ENCODE measurements at places on chromosomes 1 and 21.

DNA sequence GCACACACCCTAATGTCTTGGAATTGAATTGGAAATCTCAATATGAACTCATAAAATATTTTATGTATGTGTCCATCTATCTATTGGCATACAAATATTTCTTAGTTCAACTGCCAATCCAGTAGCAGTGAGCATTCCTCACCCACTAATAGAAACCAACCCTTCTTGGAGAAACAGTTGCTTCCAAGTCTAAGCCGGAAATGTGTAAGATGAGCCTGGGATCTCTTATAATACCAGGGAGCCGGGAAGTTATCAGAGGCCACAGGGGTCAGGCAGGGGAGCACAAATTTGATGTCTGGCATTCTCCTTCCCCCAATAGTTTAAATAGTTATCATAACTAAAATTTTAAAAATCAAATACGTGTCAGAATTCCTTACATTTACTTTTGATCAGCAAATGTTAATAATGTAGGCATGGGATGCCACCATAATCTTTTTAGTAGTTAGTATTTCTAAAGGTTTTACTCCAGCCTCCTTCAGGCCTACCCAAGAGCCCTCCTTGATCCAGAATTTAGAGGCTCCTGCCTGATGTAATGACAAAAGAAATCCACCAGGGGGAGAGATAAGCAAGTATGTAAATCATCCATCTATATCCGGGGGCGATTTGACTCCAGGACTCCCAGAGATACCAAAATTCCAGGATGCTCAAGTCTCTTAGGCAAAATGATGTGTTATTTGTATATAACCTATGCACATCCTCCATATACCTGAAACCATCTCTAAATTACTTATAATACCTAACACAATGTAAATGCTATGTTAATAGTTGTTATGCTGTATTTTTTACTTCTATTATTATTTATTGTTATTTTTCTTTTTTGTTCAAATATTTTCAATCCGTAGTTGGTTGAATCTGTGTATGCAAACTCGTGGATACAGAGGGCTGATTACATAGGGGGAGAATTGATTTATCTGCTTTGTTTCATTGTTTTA, 218.7 kb upstream of the COA6 start:
- peak; percentile 76 for DNase-seq

DNA sequence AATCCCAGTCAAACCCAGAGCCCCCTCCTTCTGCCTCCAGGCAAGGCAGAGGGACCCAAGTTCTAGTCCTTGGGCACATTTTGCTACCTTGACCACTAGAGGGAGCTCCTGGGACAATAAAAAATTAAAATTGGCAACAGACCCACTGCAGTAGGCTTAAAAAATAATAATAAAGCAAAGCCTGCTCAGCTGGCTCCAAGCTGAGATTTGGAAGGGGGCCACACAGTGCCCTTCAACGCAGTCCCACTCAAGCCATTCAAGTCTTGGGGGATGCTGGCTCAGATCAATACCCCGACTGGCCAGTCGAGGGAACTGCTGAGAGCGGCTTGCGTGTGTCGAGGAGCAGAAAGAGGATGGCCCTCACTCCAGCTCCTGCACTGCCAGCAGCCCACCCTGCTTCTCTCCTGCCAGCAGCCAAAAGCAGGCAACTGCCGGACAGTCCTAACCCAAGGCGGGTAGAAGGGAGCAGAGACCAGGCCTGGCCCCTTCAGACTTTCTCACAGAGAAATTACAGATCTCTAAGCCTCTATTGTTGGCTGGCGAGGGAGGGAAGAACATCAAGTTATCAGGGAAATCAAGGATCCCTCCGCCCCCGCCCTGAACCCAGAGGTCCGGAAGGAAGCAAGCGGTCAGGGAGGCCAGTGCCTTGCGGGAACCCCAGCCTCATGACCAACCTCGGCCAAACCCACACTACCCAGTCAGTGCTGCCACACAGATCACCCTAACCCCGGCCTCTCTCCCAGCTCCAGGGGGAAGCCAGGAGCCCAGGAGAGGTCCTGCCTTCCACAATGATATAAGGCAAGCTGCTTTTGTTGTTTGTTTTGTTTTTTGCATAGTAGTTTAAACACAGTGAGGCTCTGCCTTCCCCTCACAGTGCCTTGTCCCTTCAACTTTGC, 4.9 kb upstream of the ALDH4A1 start:
- peak; percentile 65 for DNase-seq

- DNase-seq: no peak
Observed at GRCh38 chr1:91685994-91686393, 185.3 kb downstream of the CDC7 start.

GRCh38 chr1:228002792-228003191, 4.0 kb upstream of the WNT3A start:
- DNase-seq: no peak

- DNase-seq: no peak
Observed at GRCh38 chr1:1906185-1907097, 8.6 kb upstream of the CALML6 start.

GRCh38 chr1:91731815-91732214, 154.1 kb downstream of the TGFBR3 start:
- DNase-seq: no peak

GRCh38 chr1:42037586-42037985, 115.6 kb upstream of the GUCA2B start:
- DNase-seq: no peak

- no peak for DNase-seq
Observed at GRCh38 chr1:235742914-235743599, 93.5 kb upstream of the GNG4 start.

- DNase-seq: no peak
Observed at GRCh38 chr1:108575375-108575774, 15.5 kb downstream of the EEIG2 start.

- DNase-seq: no peak
Observed at GRCh38 chr1:201499795-201500669, 6.9 kb downstream of the CSRP1 start.

DNA sequence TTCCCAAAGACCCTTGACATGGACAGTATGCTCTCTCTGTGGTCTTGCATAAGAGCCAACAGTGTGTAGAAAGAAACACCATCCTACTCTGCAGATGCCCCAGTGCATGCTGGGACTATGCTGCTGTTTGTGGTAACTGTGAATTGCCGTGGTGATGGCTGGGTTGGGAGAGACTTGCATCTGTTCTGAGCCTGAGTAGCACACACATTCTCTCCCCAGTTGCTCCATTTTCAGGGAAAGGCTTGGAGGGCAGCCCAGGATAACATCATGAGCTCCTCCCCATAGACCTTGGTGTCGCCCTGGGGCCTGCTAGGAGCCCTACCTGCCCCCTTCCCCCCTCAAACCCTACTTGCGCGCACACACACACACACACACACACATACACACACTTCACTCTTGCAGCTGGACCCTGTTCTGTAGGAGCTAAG, 120.9 kb upstream of the IPO9 start:
- DNase-seq: no peak

All from SK-N-MC (cell line).